ENCODE measurements at places on chromosomes 6 and 20.

- DNase-seq: no peak
Observed at GRCh38 chr6:91653076-91653723, 1066.3 kb upstream of the MAP3K7 start.

DNA sequence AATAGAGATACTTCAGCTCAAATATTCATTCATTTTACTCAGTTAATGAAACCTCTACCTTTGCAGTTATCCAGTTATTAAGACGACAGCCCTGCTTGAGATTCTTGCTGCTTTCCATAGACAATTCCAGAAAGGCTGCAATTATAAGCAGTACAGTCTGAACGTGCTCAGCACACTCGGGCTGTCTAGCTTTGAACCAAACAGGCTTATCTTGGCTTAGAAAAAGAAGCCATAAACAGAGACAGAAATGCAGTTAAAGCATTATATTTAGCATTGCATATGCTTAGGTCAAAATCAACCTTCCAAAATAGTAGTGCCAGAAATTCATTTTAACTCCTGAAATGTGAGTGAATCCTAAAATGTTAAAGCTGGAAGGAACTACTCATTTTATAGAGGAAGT lies 204.1 kb upstream of the KCNQ5 start:
- no peak for DNase-seq

DNA sequence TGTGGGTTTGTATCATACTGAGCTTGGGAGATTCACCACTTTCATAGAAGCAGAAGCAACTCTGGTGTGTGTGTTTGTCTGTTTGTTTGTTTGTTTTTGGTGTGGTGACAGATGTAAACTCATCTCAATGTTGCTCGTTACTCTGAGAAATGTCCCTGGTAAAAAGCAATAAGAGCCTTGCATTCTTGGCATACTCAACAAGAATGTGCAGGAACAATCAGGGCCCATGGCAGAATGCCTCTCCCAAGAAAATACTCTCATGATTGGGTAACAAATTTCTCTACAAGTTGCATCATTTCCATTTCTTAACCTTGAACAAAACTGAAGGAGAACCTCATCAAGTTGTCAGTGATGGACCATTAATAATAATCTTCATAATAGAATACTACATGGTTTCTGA lies 43.0 kb upstream of the PKHD1 start:
- DNase-seq: no peak

GRCh38 chr20:33516882-33517281 lies 27.0 kb downstream of the CBFA2T2 start:
- no peak for DNase-seq

DNA sequence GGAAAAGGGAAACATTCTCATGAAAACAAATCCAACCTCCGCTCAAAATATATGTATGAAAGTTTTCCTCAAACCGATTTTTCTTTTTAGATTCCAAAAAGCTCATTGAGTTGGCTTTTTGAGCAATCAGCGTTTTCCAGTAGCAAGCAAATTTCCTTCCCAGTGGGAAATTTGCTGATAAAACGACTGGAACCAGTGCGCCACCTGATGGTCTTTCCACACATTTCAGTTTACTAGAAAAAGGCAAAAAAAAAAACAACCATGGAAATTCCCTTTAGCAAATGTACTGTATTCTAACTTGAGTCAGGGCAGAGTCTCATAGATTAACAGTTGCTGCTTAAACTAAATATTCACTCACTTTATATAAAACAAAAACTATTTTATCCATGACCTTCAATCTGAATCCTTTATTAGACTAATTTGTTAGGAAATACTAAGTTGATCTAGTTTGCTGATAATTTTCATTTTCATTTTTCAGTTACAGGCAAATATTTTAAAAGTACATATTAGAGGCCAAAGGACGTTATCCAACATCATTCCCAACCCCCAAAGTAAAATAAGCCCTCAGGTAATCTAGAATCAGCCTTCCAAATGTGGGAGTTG lies 271.5 kb downstream of the FOXA2 start:
- no peak for DNase-seq

DNA sequence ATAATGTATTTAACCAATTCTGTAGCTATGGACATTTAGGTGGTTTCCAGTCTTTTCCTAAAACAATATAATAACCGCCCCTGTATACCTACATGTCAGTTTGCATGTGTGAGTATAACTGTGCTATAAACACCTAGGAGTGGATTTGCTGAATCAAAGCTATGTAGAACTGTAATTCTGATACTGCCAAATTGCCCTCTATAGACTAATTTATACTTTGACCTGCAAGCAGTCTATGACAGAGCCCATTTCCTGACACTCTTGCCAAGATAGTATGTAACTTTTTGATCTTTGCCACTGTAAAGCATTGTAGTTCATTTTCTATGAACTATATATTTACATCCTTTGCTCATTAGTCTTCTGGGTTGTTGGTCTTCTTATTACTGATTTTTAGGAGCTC lies 19.5 kb downstream of the FERMT1 start:
- DNase-seq: no peak

- DNase-seq: no peak
Observed at GRCh38 chr6:143441680-143442545, 8.6 kb downstream of the ADAT2 start.

DNA sequence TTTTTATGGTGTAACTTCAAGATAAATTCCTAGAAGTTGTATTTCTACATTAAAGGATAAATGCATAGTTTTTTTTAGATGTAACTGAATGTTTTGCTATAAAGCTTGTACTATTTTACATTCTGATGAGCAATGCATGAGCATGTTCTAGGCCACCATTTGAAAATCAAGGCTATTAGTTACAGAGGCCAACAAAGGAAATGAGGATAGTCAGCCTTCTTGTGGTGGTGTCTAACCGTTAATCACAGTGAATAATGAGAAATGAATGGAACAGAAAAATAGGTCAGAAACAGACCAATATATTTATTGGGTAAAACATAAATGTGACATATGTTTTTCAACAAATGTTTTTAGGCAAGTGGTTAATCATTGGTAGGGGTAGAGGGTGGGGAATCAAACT lies 37.6 kb upstream of the L3MBTL3 start:
- DNase-seq: no peak

- no peak for DNase-seq
Observed at GRCh38 chr20:31707994-31708735, 14.5 kb downstream of the BCL2L1 start.

DNA sequence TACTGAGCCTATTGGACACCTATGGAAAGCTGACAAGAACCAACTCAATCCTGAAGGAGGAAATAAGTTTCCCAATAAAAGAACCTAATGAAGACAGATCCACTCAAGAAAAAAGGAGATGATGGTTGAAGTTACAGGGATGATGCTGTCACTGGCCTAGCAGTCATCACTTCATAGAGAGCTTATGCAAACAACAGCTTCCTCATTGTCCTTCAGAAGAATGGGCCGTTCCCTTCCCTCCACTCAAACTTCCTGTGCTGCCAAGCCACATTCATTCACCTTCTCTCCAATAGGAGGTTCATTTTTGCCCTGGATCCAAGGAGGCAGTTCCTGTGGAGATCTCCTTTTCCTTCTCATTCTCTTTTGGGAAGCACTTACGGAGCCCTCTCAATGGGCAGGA lies 13.8 kb upstream of the PM20D2 start:
- no peak for DNase-seq

GRCh38 chr6:45369870-45370269 lies 7.9 kb downstream of the SUPT3H start:
- no peak for DNase-seq

GRCh38 chr6:152218887-152219286 lies 411.4 kb downstream of the ESR1 start:
- no peak for DNase-seq

- no peak for DNase-seq
Observed at GRCh38 chr6:101397199-101397598, 3.7 kb downstream of the GRIK2 start.

DNA sequence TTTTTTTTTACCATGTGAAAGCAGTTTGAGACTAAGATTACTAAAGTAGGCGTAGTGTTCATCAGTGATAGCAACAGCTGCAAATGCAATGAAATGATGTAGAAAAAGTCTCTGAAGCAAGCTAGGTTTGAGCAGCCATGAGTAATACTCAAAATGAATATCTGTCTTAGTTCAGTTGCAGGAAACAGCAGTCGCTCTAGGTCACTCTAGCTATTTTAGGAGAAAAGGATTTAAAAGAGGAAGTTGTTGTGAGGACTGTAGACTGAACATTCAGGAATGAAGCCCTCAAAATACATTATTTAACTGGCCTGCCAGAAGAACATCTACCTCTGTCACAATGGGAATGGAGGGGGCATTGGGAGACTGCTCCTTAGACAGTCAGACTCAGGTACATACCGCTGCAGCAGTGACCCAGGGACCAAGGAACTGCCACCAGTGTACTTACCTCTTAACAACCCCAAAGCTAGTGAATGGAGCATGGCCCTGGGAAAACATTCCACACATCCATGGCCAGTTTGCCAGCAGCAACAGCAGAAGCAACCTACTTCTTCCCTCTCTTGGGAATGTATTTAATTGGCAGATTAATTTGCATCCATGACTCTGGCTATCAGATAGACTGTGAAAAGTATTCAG lies 243.0 kb upstream of the KHDRBS2 start:
- no peak for DNase-seq

DNA sequence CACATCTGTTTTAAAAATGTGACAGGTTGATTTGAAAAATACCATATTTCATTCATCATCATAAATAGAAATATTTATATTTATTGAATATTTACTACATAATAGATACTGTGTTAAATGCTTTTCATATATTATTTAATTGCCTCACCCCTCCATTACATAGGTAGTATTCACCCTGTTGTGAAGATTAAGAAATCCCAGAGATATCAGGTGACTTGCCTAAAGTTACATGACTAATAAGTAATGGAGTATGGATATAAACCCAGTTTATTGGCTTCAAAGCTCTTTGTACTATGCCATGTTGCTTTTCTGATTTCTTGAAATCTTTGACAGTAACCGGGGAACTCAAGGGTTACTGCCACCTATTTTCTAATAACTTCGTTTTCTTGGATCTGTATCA lies 10.1 kb upstream of the TSPYL1 start:
- no peak for DNase-seq

DNA sequence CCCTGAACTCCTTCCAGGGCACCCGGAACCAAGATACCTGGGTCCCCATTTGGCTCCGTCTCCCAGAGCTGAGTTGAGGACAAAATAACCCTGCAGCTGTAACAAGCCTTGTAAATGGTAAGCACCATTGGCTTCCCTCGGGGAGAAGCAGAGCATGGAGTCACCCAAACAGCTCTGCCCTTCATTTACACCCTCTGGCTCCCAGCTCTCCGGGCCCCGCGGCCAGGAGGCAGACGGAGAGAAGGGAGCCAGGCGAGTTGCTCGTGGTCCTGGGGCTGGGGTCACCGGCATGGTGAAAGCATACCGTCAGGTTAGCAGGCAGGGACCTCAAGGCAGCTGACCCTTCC lies 2.1 kb downstream of the TFEB start:
- no peak for DNase-seq

- DNase-seq: no peak
Observed at GRCh38 chr6:106026748-106027715, 59.1 kb upstream of the PRDM1 start.

GRCh38 chr6:108291091-108291490 lies 3.8 kb upstream of the AFG1L start:
- DNase-seq: no peak

GRCh38 chr6:152723398-152723797 lies 25.7 kb downstream of the MYCT1 start:
- DNase-seq: no peak

GRCh38 chr20:57294550-57294949 lies 28.1 kb upstream of the BMP7 start:
- DNase-seq: no peak

GRCh38 chr6:21098134-21098533 lies 495.4 kb upstream of the SOX4 start:
- DNase-seq: no peak

- DNase-seq: peak; percentile 46
Observed at GRCh38 chr6:27545271-27546046, 72.6 kb upstream of the ZNF184 start.

- DNase-seq: no peak
Observed at GRCh38 chr6:147023148-147023547, 181.1 kb upstream of the STXBP5 start.

Data from stimulated activated CD4-positive, alpha-beta T cell treated with anti-CD3 and anti-CD28 coated beads, Interleukin-15, amount 100 ng/mL, for 48 hours (primary cell).